ENCODE measurements at places on chromosomes 11 and 22.

- no peak for DNase-seq
Observed at GRCh38 chr11:118471030-118471429, 34.7 kb downstream of the KMT2A start.

DNA sequence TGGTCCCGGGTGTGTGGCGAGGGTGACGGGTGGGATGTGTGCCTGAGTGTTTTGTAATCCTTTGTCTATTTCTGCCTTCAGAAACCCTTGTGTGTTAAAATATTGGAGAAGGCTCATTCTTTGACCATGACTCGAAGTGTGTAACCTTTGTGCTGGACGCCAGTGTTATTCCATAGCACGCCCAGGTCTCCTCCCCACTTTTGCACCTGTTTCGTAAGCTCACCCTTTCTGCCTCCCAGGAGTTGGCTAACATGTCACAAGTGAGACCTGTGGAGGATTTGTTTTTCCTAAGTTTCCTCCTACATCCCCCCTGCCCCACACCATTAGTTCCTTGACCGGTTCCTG, 382 bp downstream of the C11orf54 start:
- peak; percentile 14 for DNase-seq

DNA sequence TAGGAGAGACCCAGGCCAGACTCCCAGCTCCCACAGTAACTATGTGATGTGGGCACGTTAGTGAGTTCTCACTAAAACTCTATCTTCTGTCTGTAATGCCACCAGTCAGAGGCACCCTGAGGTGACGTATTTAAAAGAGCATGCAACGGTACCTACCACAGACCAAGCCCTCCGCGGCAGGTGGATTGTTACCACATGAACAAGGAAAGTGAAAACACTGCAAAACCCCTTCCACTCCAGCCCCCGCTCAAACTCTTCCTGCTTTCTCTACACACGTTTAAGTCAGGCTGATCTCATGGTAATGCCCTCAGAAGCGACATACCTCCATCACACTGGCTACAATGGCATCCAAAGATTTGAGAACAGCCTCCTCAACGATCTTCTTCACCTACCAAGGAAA, 36.7 kb downstream of the SERPIND1 start:
- no peak for DNase-seq

DNA sequence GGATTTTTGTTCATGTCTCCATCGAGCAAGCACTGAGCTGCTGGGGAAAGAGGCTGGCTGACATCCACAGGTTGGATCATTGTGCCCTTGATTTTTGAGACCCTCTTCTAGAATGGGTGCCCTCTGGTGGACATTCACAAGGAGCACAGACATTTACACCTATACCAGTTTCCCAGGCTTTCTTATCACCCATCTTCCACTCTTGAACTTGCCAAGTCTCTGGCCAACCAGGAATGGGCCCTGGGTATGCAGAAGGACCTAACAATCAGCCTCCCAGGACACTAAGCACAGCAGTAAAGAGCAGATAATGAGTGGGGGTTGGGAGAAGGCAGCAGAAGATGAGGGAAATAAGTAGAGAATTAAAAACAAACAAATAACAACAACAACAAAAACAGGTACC, 5.7 kb upstream of the INTS4 start:
- peak; percentile 27 for DNase-seq

- no peak for DNase-seq
Observed at GRCh38 chr11:86386283-86386682, 11.6 kb downstream of the CCDC81 start.
